ENCODE measurements at places on chromosomes 4 and X. TPM values are rescaled to one million over a fixed set of nuclear protein-coding genes. Genes with fewer than 3 reads are reported as not detected.
A peak's percentile ranks its signal among the peaks of the same experiment; 100 is the strongest.

The PCDH11X gene
- not detected for polyA plus RNA-seq

- H3K4me1 ChIP-seq: no peaks in the 10 kb centered on the region
- no peak for DNase-seq
- no peak overlapping the region for H3K4me3 ChIP-seq
- H3K27ac ChIP-seq: no peak overlapping the region
- no peaks in the 10 kb centered on the region for H3K36me3 ChIP-seq
- no peaks in the 10 kb centered on the region for H3K27me3 ChIP-seq
Observed at GRCh38 chr4:111556141-111556781, 589.0 kb upstream of the FAM241A start.

- no peaks in the 10 kb centered on the region for H3K36me3 ChIP-seq
- H3K4me1 ChIP-seq: no peaks in the 10 kb centered on the region
- DNase-seq: no peak
Observed at GRCh38 chr4:158371158-158371557, 150.5 kb upstream of the RXFP1 start.

- peak overlapping the region; percentile 21 for H3K4me3 ChIP-seq
- H3K27me3 ChIP-seq: no peaks in the 10 kb centered on the region
Observed at GRCh38 chr4:159382856-159383561, 280.1 kb downstream of the RAPGEF2 start.

DNA sequence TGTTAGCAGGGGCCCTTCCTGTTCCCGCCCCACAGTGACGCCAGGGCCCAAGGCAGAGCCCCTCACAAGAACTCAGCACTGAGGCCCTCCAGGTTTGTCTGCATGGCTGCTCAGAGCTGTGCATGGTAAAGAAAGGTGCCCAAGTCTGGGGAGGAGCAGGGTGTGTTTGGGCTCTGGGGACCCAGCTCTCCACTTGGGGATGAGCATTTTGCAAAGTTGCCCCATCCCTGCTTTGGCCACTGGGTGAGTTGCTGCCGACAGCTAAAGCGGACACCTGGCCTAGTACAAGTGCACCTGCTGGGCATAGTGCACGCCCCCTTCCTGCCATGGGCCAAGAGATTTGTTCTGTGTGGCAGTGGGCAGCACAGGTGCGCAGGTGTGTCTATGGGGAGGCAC, 2.0 kb upstream of the MXD4 start:
- no peaks in the 10 kb centered on the region for H3K27me3 ChIP-seq
- H3K4me3 ChIP-seq: no peak overlapping the region
- H3K36me3 ChIP-seq: no peaks in the 10 kb centered on the region
- H3K4me1 ChIP-seq: peaks cover 75% of the 10 kb centered on the region
- H3K27ac ChIP-seq: no peak overlapping the region
